RPMI8226 (cell line): ENCODE measurements at places on chromosomes 4 and X.

GRCh38 chr4:8853249-8853648 lies 18.4 kb downstream of the HMX1 start:
- DNase-seq, result no peak

DNA sequence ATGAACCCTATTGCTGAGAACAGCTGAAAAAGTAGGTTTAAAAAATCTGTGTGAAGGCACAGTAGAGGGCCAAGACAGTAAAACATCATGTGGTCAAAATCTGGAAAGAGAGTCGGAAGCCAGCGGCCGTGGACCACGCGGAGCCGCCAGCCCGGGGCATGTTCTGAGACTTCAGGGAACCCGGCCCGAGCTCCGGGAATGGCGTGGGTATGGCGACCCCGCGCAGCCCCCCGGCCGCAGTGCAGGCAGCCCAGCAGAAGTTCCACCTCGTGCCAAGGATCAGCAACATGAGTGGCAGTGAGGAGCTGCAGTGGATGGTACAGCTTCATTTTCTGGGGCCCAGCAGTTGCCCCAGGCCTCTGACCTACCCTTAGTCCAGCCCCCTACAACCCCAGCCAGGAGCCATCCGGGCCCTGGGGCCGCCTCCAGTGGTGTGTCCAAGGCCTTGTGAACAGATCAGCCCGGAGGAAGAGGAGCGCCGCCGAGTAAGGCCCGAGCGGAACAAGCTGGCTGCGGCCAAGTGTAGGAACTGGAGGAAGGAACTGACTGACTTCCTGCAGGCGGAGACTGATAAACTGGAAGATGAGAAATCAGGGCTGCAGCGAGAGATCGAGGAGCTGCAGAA lies 94.2 kb downstream of the LARP1B start:
- no peak for DNase-seq

DNA sequence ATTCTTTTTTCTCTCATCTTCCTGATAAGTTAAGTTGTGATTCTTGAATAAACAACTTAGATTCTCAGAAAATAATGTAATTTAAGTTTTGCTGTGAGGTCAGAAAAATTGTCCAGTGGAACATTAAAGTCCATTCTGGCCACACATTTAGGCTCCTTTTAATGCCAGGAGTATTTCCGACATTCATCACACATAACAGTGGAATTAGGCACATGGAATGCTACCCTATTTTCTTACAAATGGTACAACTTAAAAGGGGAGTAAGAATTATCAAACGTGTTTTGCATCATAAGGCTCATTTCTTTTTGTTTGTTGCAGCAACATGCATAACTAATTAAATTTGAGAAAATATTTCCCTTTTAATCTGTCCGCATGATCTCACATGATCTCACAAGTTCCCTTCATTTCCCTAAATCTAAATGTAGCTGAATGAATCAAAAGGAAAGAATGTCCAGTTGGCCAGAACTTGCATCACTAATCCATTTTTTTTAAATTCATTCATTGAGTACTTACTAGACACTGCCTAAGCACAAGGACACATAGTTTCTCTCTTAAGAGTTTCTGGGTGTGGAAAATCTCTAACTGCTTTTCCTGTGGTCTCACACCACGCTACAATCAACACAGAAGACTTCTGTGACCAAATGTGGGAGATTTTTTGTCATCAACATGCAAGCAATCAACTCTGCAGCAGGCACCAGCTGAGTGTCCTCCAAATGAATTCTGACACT lies 22.0 kb downstream of the SPARCL1 start:
- DNase-seq, result no peak

GRCh38 chr4:11507920-11508319 lies 79.2 kb upstream of the HS3ST1 start:
- DNase-seq, result peak; percentile 6

DNA sequence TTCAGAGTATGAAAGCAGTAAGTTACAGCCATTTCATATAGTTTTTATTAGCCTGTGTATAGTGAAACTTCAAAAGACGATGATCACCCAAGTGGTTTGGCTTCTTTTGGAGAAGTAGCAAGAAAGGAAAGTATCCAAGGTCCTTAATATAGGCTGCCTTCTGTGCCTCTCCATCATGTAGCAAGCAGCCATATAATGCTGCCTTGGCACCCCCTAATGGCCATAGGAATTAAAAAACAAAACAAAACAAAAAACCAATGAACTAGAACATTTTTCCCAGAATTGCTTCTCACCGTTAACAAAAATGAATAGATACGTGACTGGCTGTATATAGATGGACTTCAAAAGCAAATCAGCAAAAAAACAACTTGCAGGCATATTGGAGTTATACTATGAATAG lies 18.9 kb downstream of the LAMP2 start:
- peak; percentile 7 for DNase-seq

GRCh38 chrX:113275804-113276203 lies 435.2 kb upstream of the AMOT start:
- DNase-seq, result no peak

DNA sequence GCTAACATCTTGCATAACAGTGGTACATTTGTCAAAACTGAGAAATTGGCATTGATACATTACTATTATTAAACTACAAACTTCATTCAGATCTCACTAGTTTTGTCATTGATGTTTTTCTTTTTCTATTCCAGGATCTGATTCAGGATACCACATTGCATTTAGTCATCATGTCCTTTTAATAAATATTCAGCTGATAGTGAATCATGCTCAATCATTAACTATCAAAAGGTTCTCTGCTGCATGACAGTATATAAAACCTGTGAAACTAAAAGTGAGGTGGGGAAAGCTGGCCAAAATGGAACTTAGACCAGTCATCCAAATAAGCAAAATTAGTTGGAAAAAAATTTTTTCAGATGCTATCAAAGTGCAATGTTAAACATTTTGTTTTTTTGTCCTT lies 28.1 kb upstream of the HS6ST2 start:
- DNase-seq, result no peak

DNA sequence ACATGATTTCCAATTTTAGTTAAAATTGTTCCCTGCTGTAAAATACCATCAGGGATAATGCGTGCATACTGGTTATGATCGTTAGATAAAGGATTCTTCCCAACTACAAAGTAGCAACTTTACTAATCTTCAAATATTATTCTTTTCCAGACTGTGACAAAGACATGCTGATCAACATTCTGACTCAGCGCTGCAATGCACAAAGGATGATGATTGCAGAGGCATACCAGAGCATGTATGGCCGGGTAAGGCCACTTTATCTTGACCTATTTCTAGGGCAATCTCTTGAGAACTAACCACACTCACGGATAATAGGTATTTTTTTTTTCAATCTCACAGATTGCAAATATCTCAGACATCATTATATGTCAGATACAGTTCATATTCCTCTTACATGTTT lies 47.0 kb downstream of the ANXA10 start:
- DNase-seq, result no peak
